KBM-7 (cell line): ENCODE measurements at places on chromosomes 1 and 21.

GRCh38 chr21:43721939-43722338 is 3.0 kb downstream of the PDXK start:
- DNase-seq = no peak

- no peak for DNase-seq
These were observed 11.2 kb downstream of the CASQ2 start for GRCh38 chr1:115757326-115757725.

DNA sequence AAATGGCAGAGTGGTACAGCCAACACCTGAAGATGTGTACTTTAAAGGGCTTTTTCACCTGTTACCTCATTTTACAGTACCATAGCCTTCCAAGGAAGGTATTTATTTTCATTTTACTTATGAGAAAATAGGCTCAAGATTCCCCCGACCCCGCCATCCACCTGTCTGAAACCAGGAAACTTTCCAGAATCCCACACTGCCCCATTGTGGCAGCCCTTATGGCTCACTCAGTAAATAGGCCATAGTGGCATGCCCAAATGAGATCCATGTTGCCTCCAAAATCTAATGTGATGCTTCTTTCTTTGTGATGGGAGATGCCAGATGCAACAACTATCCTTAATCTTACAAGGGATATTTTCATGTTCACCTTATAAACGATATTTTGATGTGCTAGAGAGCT is 97.8 kb downstream of the EBNA1BP2 start:
- no peak for DNase-seq

GRCh38 chr1:200780545-200781369 is 42.1 kb downstream of the CAMSAP2 start:
- no peak for DNase-seq

GRCh38 chr1:91592716-91593477 is 92.2 kb downstream of the CDC7 start:
- DNase-seq = no peak

GRCh38 chr1:115186711-115187265 is 97.5 kb upstream of the TSPAN2 start:
- no peak for DNase-seq

GRCh38 chr1:155253797-155254196 is 1.5 kb downstream of the ENTREP3 start:
- DNase-seq = no peak

DNA sequence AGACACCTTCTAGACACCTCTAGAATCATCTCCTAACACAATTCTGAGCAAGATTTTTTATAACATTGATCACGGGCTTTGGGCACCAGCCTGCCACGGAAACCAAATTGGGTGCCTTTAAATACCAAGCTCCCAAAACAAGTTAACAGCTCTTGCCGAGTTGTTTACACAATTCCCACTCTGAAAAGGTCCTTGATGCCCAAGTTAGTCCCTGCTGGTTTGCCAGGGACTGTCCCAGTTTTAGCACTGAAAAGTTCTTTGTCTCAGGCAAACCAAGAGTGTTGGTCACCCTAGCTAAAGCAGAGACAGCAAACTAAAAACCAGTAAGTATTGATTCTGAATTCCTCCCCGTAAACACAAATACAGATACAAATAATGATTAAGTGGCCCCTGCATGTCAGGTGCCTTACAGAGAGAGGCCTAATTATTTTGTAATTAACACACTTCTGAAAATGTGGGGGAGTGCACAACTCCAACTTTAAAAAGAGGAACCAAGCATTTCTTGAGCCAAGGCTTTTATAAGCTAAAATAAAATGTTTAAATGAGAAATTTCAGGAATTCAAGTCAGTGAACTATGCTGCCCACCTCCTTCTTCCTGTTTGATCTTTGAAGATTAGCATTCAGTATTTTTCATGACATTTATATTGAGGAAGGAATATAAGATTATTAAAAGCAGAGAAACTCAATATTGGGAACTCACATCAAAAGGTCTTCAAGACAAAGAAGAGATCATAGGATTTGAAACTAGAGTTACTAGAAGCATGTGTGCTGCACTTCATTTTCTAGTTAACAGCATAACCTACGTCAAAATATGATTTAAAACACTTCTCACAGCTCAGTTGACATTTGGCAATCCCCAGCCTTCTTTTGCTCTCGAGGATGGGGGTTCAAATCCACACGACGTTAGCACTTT is 9.0 kb upstream of the UBE2U start:
- peak; percentile 42 for DNase-seq

DNA sequence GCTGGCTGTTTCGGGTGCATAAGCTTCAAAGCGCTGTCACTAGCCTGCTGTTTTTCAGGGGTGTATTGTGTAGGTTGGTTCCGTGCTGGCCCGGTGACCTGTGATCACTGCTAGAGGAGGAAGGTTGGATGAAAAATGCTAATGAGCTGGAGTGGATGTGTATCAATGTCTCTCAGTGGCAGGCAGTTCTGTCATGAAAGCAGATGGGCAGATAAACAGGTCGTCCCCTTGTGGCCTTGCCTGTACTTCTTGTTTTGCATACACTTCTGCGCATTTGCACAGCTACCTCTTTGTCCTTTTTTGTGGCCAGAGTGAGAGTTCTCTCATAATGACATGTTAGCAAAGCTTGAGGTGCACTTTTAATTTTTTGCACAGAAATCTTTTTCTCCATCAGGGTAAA is 2.9 kb downstream of the SELENON start:
- peak; percentile 55 for DNase-seq

DNA sequence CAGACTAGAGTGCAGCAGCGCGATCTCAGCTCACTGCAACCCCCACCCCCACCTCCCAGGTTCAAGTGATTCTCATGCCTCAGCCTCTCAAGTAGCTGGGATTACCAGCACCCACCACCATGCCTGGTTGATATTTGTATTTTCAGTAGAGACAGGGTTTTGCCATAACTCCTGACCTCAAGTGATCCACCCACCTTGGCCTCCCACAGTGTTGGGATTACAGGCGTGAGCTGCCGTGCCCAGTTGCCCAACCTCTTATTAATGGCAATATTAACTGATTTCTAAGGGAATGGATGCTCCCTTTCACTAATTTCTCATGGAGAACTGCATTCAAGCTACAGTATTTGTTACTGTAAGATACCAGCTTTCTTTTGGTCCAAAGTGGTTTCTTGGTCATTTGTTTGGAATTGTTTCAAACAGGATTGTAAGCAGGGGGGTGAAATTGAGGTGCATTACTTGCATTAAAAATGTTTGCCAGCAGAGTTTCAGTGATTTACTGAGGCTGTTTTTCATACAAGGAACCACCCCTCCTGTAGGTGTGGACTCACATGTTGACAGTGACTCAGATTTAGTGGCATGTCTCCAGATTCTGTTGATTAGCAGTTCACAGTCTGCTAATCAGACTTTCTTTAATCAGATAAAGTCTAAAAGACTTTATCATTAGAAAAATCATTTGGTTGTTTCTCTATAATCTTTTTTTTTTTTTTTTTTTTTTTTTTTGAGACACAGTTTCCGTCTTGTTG is 3.9 kb upstream of the TGFBR3 start:
- DNase-seq = no peak
